ENCODE measurements at places on chromosomes 7 and 10.
A peak's percentile ranks its signal among the peaks of the same experiment; 100 is the strongest.

DNA sequence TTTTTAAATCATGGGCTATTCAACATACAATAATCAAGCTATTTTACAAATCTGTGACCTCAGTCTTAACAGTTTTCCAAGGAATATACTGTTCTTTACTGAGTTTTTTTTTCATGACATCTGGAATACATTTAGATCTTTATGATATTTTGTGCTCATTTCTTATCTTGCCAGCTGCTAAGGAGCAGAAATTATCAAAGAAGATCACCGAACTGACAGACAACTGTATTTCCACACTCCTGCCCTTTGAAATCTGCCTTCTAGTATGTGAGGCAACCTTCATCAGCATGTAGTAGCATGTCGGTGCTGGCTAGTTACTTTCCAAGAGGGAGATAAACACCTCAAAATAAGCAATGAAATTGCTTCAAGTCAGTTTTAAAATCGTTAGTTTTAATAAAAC, 66.4 kb downstream of the NHLRC2 start:
- DNase-seq, result no peak

- DNase-seq, result no peak
Measured at GRCh38 chr10:129170812-129171211, 296.2 kb upstream of the MGMT start.

- no peak for DNase-seq
Measured at GRCh38 chr7:115249080-115249479, 327.2 kb downstream of the MDFIC start.

GRCh38 chr7:1024331-1024841, 20.0 kb upstream of the GPR146 start:
- no peak for DNase-seq

DNA sequence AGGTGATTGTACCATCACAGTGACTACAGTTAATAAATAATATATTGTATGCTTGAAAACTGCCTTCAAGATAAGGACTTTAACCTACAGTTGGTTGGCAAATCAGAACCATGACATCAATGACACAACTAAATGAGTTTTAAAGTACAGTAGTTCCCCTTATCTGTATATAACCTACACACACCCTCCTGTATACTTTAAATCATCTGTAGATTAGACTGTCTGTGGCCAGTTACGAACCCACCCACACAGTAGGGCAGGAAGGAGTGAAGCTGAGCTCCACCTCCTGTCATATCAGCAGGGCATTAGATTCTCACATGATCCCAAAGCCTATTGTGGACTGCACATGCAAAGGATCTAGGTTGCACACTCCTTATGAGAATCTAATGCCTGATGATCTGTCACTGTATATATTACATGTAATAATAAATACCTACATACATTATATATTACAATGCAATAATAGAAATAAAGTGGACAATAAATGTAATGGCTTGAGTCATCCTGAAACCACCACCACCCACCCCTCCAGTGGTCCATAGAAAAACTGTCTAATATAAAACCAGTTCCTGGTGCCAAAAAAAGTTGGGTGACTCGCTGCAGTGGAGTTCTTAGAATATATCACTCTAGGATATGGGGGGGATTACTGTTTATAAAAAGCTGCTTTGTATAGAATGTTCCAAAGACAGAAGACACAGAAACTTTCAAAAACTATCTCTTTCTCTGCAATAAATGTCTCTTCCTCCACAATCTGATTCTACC, 5.6 kb downstream of the TPK1 start:
- DNase-seq, result no peak

GRCh38 chr7:130896051-130896881, 162.3 kb upstream of the KLF14 start:
- DNase-seq, result no peak

GRCh38 chr10:101675115-101675514, 19.9 kb downstream of the FBXW4 start:
- DNase-seq, result no peak

- DNase-seq, result no peak
Measured at GRCh38 chr7:32890010-32890792, 1.4 kb downstream of the KBTBD2 start.

DNA sequence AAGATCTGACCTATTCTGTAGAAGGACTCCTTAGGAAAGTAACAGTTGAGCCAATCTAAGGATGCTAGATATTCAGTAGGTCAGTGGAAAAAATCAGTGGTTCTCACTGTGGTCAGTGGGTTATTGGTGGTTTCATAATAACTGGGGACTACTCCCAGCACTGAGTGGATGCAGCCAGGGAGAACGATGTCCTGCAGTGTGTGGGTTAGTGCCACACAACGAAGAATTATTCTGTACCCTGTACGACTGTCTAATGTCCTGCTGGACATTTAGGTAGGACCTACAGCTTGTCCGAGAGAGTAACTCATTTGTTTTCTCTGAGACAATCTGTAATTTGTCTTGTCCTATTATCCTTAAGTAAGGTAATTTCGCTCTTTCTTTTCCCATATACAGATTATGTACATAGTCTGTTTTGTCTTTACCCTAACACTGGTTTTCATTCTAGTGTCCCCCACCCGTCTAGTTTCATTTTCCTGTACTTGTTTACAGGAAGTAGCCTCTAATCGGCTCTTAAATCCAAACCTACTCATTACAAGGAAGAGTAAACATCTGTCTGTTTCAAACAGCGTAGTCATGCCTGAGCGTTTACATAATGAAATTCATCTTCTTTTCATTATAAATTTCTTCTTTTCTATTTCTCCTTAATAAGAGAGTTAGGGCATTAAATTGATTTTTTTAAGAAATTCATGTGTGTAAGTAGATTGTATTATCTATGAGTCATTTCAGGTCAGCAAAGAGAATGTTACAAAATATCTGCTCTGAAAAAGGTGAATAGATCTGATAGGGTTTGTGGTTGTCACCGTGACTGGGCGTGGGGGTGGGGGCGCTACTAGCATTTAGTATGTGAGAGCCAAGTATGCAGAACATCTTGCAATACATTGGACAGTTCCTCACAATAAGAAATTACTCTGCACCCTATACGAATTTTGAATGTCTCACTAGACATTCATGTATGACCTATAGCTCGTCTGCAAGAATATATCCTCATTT, 8.3 kb upstream of the ZC3HAV1L start:
- peak; percentile 60 for DNase-seq

Measured in T-helper 17 cell (primary cell).